SHP77 (cell line): ENCODE measurements at places on chromosomes 11 and 22.
A peak's percentile ranks its signal among the peaks of the same experiment; 100 is the strongest.

DNA sequence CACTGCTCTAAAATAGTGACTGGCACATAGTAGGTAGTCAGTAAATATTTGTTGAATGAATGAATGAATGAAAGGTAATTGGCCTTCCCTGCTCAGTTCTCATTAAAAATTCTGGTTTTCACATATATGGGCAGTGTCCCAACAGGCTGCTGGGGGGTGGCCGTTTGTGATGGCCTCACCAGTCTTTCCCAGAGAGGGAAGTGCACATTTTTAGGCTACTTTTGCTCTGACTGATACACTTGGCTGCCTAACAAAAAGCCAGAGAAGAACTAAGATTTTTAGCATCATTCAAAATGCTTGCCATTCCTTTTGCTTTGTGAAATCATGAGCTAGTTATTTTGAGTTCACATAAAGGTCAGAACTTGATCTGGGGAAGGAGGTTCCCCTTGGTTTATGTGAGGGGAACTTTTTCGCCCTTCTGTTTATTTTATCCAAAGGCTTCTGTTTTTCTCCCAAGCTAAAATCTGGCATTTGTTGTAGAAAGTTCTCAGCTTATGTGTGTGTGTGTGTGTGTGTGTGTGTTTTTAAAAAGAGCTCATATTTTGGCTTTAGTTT, 83.1 kb downstream of the PTPRJ start:
- DNase-seq, result no peak

DNA sequence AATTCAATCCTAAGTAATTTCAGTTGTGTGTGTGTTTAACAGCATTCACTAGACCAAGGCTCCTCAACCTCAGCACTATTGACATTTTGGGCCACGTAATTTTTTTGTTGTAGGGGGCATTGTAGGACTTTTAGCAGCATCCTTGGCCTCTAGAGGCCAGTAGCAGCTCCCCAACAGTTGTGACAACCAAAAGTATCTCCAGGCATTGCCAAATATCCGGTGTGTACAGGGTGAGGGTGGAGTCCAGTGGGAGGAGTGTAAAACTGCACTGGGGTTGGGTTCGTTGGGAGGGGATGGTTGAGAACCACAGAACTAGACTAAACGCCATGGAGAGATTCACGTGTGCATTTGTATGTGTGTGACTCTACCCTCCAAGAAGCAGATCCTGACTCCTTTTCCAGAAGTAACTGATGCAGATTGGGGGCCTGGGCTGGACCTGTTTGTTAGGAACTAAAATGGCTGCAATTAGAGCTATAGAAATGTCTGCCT, 5.9 kb upstream of the PHF21A start:
- DNase-seq, result peak; percentile 51

GRCh38 chr22:32005453-32005852, 37.6 kb upstream of the SLC5A1 start:
- DNase-seq, result no peak

DNA sequence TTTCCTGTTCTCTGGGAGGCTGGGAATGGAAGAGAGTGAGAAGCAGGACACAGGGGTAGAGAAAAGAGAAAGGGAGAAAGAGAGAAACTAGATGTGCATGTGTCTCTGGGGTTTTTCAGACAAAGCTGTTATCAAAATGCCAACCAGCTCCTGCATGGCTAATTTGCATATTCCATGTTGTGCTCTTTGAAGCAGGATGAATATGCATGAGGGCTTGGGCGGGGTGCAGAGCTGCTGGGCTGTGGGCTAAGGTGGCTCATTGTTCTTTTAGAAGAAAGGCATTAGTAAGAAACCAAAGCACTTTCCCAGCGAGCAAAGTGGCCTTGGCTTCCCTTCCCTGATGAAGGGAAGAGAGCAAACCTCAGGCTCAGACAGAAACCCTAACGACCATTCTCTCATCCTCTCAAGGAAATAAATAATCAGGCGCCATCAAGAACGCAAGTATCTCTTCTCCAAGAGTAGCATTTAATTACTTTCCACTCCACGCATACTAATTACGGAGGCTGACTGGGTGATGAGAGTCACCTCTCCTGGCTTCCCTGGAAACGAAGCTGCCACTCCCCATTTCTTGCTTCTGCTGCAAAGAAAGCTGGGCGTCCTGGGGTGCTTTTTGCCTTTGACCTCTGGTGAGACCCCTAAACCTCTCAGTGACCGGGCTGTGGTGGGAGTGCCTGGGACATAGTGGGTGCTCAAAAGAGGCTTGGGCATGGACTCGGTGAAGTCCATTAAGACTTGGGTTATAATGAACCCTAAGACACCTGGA, 54.2 kb downstream of the FEZ1 start:
- DNase-seq, result no peak

DNA sequence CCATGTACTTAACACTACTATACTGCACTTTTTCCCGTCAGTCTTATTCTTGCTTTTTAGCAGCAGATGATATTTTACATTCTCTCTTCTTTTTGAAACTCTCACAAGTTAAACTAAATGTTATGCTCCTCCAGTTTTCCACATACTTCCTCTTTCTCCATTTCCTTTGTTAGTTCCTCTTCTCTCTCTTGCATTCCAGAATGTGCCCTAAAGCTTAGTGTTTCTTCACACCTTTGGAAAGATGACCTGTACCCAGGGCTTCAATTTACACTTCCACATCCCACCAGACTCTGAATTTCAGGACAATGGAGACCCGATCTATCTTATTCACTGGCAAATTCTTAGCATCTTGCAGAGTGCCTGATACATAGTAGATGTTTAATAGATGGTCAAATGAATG, 51.8 kb downstream of the APIP start:
- no peak for DNase-seq

DNA sequence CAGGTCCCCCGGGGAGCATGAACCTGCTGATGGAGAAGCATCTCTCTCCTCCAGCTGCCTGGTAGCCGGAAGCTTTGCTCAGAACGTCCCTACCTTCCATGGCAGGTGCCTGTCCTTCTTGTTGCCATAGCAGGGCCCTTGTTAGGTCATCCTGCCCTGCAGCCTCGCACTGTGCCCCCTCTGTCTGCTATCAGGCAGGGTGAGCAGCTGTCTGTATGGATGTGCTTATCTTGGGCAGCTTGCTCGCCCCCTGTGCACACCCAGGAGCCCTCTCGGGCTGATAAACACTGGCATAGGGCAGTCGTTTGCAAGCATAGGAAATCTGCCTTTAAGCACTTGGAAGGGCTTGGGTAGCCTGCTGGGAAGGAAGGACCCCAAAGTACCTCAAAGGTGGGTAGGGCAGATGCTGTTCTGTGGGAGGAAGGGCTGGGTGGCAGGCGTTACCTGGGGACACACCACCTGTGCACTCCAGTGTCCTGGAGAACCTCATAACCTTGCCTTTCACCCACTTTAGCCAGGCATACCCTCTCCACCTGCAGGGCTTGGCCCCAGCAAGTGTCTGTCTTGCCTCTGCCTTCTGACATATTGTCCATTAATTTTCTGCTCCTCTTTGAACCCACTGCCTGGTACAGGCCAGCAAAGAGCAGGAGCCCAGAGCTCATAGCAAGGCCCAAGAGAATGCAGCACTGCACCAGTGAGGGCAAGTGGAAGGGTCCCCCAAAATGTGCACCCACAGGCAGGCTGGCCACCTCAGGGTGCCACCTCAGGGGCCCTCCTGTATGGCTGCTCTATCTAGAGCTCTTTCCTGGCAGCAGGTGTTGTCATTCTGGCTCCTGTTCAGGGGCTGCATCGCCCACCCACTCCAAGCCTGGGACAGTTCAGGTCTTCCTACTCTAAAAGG, 8.0 kb upstream of the COMT start:
- DNase-seq, result peak; percentile 36

DNA sequence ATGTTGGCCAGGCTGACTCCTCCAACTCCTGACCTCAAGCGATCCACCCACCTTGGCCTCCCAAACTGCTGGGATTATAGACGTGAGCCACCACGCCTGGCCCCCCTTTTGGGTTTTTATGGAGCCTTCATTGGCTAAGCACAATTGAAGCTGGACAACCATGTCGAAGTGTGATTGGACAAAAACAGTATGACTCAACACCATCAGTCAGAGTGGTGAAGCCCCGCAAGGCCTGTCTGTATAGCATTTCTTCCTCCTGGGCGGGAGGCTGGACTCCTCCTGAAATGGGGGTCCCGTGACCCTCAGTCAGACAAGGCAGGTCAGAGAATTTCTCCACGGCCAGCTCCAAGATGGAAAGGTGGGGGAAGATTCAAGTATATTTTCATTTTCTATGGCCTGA, 3.1 kb upstream of the PARVB start:
- DNase-seq, result no peak

GRCh38 chr22:49997251-49997599, 15.3 kb downstream of the IL17REL start:
- DNase-seq, result no peak

- no peak for DNase-seq
Measured at GRCh38 chr22:43110927-43111623, 525 bp downstream of the BIK start.

DNA sequence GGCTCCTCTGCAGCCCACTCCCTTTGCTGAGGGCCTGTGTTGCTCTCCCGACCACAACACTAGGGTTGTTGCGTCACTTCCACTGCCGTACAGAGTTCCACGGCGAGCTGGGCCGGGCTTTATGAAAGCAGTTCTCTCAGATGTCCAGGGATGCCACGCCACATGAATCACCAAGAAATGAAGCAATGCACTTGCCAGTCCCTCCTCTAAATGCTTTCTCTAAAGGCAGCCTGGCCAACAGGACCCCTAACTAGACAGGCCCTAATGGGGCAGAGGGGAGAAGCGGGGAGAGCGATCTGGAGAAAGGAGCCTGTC, 188.7 kb downstream of the CTTN start:
- DNase-seq, result no peak

DNA sequence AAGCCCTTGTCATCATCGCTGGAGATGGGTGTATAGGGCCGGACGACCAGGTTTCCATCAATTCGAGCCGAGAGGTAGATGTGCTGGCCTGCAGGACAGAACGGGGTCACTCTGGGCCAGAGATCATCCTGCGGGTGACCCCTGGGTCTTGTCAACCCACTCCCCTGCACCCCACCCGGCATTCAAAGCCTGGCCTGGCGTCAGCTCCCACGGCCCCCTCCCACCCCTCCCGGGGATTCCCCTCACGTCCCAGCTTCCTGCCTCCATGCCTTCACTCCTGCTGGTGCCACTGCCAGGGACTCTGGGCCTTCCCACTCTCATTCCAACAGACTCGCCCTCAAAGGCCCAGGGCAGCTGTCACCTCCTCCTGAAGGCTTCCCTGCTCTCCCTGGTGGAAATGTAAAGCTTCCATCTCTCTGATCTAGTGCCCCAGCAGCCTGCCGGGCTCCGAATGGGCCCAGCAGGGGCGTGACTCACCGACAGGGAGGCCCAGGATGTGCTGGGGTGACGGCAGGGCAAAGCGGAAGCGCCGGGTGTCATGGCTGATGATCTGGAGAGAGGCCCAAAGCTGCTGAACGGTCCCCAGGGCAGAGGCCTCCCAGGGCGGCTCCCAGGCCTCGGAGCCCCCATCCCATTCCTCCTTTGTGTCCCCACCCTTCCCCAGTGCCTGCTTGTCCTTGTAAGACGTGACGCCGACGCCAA, 9.3 kb downstream of the ATP5MGL start:
- DNase-seq, result no peak

DNA sequence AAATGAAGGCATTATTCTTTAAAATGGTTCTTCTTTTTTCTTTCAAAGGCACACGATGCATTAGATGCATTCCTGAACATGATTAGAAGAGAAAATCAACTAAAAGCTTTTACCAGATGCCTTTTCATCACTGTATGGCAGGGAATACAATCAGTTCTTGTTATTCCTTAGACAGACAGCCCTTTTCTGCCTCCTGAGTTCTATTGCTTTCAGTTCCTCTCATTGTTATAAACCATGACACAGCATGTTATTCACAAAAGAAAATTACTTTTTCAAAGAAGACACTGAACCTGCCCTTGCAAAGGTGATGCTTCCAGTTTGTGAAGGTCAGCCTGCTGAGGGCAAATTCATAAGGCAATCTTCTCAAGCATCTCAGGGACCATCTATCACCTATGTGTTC, 70.1 kb downstream of the FAM181B start:
- no peak for DNase-seq

GRCh38 chr11:67315325-67315909, 12.1 kb downstream of the SSH3 start:
- no peak for DNase-seq

- DNase-seq, result no peak
Measured at GRCh38 chr11:109424901-109425300, 2.9 kb downstream of the C11orf87 start.

GRCh38 chr11:3977078-3977477, 117.5 kb upstream of the RRM1 start:
- DNase-seq, result no peak

- DNase-seq, result peak; percentile 65
Measured at GRCh38 chr11:66579017-66579606, 10.7 kb upstream of the CTSF start.

- DNase-seq, result no peak
Measured at GRCh38 chr11:10808235-10808552, 532 bp downstream of the EIF4G2 start.

DNA sequence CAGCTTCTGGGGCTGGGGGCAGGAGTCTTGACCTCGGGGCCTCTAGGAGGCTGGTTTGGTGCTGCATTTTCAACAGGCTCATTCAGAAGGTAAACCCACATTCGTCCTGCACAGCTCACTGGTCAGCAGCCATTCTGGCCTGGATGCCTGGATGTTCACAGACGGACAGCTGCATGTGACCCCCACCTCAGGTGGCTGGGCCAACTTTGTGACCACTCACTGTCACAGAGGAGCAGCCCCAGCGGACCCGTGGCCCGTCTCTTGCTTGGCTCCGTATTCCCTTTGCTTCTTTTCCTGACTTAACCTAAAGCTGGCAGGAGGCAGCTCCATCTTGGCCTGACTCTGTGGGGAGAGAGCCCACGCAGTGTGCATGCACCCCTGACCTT, 8.2 kb downstream of the DGCR8 start:
- DNase-seq, result no peak

- DNase-seq, result no peak
Measured at GRCh38 chr11:108565653-108566052, 27.9 kb downstream of the EXPH5 start.

DNA sequence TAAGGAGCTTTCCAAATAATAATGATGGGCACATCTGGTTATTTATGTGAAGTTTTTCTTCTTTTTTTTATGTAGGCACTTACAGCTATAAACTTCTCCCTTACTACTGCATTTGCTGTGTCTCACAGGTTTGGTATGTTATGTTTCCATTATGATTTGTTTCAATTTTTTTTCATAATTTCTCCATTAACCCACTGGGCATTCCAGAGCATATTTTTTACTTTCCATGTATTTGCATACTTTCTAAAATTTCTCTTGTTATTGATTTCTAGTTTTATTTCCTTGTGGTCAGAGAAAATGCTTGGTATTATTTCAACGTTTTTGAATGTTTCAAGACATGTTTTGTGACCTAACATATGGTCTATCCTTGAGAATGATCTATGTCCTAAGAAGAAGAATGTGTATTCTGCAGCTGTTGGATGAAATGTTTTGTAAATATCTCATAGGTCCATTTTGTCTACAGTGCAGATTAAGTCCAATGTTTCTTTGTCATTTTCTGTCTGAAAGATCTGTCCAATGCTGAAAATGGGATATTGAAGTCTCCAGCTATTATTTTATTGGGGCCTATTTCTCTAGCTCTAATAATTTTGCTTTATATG, 362.1 kb downstream of the DDX10 start:
- no peak for DNase-seq
